Ecto neural progenitor cell (in vitro differentiated cells): ENCODE measurements at places on chromosomes 16 and 17.

- DNase-seq = no peak
These were observed 30.8 kb downstream of the C16orf54 start for GRCh38 chr16:29714972-29715371.

DNA sequence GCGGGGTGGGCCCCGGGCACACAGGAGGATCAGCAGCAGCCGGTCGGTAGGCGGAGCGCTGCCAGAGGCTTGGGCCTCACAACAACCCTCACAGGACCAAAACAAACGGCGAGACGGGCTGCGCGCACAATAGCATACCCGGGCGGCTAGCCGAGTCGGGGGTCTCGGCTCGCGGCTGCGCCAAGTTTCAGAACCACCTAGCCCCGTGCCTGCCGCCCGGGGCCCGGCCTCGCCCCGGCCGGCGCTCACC lies 732 bp downstream of the ULK2 start:
- peak; percentile 87 for DNase-seq

GRCh38 chr17:33779234-33779591 lies 475.9 kb upstream of the CCL2 start:
- DNase-seq = peak; percentile 69

DNA sequence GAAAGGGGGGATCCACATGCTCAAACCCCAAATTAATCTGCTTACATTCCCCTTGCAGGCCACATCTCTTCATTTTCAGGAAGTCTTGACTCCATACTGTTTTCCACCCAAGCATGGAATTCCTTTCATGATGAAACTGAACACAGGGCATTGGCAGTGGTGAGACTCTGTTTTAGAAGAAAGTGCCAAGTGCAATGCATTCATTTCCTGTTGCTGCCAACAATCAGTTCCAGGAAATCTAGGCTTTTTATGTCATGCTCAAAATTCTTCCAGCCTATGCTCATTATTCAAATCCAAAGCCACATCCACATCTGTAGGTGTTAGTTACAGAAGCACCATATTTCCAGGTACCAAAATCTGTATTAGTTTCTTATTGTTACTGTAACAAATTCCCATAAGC lies 4.1 kb downstream of the CCL2 start:
- no peak for DNase-seq

DNA sequence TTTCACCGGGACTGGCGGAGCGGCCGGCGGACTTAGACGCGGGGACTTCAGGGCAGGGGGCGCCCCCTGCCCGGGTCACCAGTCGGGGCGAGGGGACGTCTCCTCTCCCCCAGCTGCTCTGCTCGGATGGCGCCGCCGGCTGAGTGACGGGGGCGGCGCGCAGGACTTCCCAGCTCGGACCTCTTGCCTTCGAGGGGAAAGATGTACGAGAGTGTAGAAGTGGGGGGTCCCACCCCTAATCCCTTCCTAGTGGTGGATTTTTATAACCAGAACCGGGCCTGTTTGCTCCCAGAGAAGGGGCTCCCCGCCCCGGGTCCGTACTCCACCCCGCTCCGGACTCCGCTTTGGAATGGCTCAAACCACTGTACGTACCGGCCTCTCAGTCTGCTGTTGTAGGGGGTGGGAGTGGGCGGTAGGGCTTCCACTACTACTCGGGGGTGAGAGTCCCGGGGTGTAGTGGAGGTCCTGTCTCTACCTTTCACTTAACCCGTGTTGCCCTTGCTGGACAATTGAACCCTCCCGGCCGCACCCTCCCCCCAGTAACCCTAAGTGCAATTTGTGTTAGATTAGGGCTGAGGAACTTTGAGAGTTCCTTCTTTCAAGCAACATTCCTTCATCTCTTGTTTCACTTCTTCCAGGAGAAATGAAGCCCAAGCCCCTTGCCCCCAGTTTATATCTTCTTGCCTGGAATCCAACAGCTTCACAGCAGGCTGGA lies 21.9 kb downstream of the GJD3 start:
- DNase-seq = no peak

- DNase-seq = no peak
These were observed 156.4 kb downstream of the C16orf95 start for GRCh38 chr16:87160701-87161337.

- DNase-seq = no peak
These were observed 575.7 kb upstream of the CDH11 start for GRCh38 chr16:65697521-65697920.

GRCh38 chr17:58391302-58391984 lies 25.9 kb downstream of the RNF43 start:
- no peak for DNase-seq
